GM12892 (cell line): ENCODE measurements at places on chromosomes 2 and 18.

DNA sequence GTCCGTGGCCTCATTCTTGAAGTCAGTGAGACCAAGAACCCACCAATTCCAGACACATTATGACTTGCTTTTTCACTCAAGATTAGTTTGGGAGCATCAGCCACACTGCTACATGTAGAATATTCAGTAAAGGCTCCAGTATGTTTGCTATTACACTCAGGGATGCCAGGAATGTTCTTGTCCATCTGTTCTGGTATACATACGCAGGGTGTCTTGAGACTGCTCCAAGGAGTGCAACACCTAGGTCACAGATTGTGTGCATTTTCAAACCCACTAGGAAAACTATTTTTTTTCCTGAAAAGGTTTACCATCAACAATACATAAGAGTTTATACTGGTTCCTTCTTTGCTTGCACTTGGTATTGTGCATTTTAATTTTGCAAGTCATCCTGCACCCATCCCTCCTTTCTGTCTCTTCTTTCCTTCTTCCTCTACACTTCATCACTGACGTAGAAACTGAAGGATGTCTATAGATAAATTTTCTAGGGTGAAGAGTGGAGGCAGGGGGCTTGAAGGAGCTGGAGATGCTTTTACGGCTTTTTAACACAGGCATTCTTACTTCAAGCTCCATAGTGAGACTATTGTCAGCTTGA is 35.3 kb upstream of the MAP2 start:
- DNase-seq, result no peak

- DNase-seq, result no peak
Observed at GRCh38 chr2:187470698-187471097, 22.6 kb upstream of the CALCRL start.

- DNase-seq, result no peak
Observed at GRCh38 chr2:214104967-214105366, 305.9 kb upstream of the VWC2L start.

- DNase-seq, result no peak
Observed at GRCh38 chr18:59231114-59231513, 11.2 kb downstream of the GRP start.

DNA sequence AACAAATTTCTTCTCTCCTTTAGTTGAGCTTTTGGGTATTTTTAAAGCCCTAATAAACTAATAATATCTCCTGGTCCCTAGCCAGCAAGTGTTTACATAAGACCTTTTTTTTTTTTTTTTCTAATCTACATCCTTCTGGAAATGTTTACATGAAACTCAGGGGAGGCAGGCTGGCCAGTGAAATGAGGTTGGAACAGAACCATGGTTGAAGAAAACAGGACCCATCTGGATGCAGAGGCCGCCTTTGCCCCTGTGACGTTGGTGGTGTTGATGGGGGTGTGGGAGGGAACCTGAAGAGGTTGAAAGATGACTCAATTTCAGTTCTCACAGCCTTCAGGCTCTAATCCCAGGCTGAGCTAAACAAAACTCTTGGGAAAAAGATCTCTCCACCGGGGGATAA is 118.5 kb downstream of the NRP2 start:
- DNase-seq, result no peak

- DNase-seq, result no peak
Observed at GRCh38 chr2:233265899-233266431, 14.5 kb downstream of the ATG16L1 start.

- DNase-seq, result no peak
Observed at GRCh38 chr18:76565238-76566173, 70.5 kb upstream of the ZNF516 start.

GRCh38 chr18:61912476-61912875 is 19.7 kb upstream of the RNF152 start:
- DNase-seq, result no peak

DNA sequence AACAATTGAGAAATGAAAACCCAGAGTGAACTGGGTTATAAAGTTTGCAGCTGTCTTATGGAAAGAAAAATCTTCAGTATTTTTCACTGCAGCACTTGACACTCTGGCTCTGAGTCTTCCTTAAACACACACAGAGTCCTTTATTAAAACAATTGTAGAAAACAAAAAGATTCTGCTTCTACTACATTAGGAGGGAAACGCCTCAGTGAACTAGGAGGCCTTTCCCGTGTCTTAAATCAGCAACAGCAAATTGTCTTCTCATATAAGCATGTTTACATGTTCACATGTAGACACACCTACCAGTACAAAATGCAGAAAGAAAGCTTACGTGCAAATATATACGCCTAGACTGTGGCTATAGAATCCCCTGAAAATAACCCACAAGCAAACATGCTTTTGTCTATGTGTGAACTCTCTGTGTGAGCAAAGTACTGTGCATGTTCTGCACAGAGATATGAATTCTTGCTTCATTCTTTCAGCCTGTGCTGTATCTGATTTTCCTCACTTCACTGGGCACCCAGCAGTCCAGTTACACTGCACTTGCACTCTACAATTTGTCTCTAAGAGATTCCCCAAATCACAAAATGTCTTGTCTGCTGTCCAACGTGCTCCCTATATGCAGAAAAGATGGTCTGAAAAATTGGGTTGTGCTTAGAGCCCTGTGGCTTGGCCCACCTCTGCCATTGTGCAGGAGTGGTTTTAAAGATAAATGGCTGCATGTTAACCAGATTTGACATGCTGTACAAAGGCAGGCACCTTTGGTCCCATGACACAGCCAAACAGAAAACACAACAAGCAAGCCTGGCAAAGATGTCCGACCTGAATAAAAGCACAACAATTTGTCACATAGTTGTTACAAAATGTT is 24.5 kb downstream of the ZEB2 start:
- no peak for DNase-seq

GRCh38 chr2:128440666-128441340 is 122.1 kb upstream of the HS6ST1 start:
- DNase-seq, result no peak
